ENCODE measurements at places on chromosomes 11 and 22. TPM values are rescaled to one million over a fixed set of nuclear protein-coding genes. Genes with fewer than 3 reads are reported as not detected.

TENM4 gene
- total RNA-seq = 0.88 TPM

CADM1 gene
- 3.3 TPM for total RNA-seq

UPK3A gene
- not detected for total RNA-seq

IRAG1 gene
- 19.2 TPM for total RNA-seq

SCO2 gene
- total RNA-seq = 4.9 TPM

BRSK2 gene
- total RNA-seq = not detected

RFPL2 gene
- total RNA-seq = not detected

TTC17 gene
- total RNA-seq = 69.0 TPM

A4GALT gene
- total RNA-seq = 16.6 TPM

SYT7 gene
- 9.7 TPM for total RNA-seq

KDM2A gene
- 62.0 TPM for total RNA-seq

ZNF280A gene
- total RNA-seq = 1.3 TPM
